ENCODE measurements at places on chromosomes 3 and 15. TPM values are rescaled to one million over a fixed set of nuclear protein-coding genes. Genes with fewer than 3 reads are reported as not detected.

DNA sequence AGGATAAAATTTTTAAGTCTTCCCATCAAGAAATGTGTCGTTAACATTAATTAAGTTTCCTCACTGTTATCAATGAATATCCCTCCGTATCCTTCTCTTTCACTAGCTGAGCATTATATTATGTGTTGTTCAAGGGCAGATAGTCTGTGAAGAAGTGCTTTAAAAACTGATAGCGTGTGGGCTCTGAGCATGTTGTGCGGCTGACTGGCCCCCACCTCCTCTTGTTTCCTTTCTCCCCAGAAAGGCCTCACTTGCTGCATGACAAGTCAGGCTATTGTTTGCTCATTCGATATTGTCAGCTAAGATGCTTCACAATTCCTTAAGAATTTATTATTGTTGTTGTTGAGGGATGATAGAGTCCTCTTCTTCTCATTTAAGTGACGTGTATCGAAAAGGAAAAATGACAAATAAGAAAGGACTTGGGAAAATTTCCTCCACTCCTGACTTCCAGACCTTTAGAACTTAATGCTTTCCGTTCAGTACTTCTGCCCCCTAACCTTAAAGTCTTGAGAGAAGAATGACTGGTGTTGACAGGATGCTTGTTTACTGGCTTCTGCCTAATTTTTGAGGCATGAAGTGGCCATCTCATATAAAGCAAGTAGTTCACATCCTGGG lies 298.3 kb downstream of the LPP start:
- no peak for DNase-seq

DNA sequence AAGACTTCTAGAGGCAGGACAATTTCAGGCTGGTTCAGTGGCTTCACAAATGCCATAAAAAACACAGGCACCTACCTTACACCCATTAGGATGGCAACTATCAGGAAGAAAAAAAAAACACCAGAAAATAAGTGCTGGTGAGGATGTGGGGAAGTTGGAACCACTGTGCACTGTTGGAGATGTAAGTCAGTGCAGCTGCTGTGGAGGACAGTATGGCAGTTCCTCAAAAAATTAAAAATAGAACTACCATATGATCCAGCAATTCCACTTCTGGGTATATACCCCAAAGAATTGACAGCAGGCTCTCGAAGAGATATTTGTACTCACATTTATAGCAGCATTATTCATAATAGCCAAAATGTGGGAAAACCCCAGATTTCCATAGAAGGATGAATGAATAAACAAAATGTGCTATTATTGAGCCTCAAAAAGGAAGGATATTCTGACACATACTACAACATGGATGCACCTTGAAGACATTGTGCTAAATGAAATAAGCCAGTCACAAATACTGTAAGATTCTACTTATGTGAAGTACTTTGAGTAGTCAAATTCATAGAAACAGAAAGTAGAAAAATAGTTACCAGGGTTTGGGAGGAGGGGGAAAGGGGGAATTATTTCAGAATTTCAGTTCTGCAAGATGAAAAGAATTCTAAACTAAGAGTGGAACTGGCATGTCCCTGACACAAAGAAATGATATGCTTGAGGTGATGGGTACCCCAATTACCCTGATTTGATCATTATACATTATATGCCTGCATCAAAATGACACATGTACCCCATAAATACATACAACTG lies 40.9 kb downstream of the NR1D2 start:
- no peak for DNase-seq

DNA sequence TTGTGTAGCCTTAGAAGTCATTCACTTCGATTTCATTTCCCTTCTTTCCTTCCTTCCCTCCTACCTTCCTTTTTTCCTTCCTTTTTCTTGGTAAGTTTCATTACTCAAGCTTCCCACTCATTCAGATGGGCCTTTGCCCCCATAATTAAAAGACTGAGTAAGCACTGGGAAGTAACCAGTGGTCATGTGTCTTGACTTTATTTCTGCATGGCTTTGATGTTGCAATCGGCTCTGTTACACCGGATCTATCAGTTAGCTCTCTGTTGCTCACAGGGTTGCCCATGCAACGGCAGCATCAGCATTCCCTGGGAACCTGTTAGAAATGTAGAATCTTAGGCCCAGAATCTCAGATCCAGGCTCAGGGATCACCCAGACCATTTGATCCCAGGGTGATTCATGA lies 25.6 kb upstream of the LARS2 start:
- no peak for DNase-seq

GRCh38 chr3:138400651-138401070 lies 33.8 kb upstream of the ESYT3 start:
- no peak for DNase-seq

GRCh38 chr15:50071551-50072258 lies 47.3 kb downstream of the ATP8B4 start:
- no peak for DNase-seq

GRCh38 chr3:4739289-4740236 lies 239.7 kb upstream of the BHLHE40 start:
- DNase-seq: no peak

- no peak for DNase-seq
Observed at GRCh38 chr3:189195302-189195701, 23.5 kb downstream of the TPRG1 start.

GRCh38 chr15:57696146-57696545 lies 10.4 kb upstream of the POLR2M start:
- no peak for DNase-seq

DNA sequence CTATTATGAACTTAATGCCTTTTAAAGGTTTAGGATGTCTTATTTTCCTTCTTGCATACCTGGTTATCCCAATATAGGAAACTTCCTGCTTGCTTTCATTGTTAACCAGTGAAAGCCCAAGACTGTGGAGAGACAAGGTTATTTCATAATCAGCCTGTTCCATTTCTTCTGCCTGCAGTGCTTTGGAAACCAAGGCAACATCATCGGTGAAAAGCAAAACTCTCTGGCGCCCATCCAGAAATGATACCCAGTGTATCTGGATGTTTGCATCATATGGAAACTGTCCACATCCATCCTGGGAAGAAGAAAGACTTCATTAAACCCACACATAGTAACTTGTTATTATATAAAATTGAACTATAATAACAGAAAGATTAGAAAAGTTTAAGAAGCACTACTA lies 170.1 kb downstream of the VPS13C start:
- DNase-seq: no peak

- DNase-seq: no peak
Observed at GRCh38 chr3:167978486-167978885, 117.2 kb downstream of the GOLIM4 start.

- DNase-seq: peak; percentile 25
Observed at GRCh38 chr3:132432639-132433038, 15.3 kb downstream of the DNAJC13 start.

DNA sequence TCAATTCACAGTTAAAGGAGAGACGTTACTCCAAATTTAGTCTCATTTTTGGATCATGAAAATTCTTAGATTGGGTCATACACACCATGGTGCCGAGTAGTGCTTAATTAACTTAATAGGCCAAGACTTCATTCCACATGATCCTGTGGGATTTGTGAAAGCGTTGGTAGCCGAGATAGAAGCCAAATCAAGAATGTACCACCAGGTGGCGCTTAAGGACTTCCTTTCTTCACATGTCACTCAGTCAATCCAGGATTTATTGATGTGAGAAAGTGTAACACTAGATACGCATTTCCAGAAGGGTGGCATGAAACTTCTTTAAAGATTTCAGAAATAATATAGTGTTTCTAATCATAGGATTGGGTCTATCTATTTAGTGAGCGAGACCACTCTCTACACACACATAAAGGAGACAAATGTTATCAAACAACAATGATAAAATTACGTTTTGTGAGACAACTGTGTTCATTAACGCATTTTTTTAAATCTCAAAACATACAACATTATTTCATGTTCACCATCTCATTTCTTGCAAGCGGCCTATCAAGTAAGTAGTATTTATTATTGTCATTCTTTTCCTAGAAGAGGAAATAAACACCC lies 436.1 kb downstream of the CHL1 start:
- DNase-seq: no peak

GRCh38 chr15:27328608-27329007 lies 357.6 kb downstream of the GABRG3 start:
- DNase-seq: no peak

DNA sequence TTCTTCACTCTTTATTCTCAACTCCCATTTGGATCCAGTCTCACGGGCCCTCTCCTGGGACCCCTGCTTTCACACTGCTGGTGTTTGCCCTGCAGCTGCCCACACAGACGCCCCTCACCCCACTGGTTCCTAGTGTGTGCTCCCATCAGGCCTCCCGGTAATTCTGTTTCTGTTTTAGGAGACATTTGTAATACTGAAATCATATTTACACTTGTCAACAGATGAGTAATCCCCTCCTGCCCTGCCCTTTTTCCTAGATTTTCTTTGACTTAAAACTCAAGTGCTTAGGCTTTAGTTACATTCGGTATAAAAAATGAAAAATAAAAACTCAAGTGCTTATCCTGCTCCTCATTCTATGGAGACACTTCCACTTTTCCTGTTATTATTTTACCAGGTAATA lies 18.4 kb upstream of the ABTB1 start:
- no peak for DNase-seq

DNA sequence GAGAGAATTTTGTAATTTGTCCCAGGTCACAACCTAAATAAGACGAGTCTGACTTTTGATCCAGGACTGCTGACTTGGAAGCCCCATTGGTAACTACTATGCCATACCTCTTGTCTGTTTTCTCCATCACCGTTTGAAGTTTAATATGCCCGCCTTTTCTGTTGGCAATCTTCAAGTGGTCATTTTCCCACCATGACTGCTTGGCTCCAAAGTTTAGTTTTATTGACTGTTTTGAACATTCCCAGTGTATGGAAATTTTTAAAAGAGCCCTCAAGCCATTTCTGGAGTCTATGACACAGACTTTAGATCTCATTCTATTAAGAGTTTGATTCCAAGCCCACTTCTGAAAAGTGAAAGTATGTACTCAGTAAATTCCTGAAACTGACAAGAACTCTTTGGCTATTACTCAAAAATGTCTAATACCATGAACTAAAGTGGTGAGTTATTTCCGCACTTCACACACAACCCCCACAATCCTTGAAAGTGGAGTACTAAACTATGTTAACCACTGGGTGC lies 136.7 kb upstream of the ADAMTS9 start:
- DNase-seq: no peak

DNA sequence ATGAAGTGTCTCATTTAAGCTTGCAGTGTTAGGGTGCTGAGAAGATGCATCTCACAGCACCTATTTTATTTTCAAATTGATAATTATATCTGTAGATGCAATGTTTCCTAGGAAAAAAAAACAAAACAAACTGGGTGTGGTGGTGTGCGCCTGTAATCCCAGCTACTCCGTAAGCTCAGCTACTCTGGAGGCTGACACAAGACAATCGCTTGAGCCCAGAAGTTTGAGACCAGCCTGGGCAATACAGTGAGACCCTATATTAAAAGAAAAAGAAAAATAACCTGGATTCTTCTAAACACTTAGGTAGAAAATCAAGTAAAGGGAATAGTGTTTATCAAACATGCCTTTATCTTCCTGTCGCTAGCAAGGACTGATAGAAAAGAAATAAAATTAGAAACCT lies 1.9 kb downstream of the MINDY2 start:
- no peak for DNase-seq

DNA sequence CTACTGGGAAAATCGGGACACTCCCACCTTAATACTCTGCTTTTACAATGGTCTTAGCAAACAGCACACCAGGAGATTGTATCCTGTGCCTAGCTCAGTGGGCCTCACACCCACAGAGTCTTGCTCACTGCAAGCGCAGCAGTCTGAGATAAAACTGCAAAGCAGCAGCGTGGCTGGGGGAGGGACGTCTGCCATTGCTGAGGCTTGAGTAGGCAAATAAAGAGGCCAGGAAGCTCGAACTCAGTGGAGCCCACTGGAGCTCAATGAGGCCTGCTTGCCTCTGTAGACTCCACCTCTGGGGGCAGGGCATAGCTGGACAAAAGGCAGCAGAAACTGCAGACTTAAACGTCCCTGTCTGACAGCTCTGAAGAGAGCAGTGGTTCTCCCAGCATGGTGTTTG lies 1169.1 kb upstream of the EPHA6 start:
- no peak for DNase-seq

- no peak for DNase-seq
Observed at GRCh38 chr15:47412136-47412535, 305.2 kb upstream of the SEMA6D start.

DNA sequence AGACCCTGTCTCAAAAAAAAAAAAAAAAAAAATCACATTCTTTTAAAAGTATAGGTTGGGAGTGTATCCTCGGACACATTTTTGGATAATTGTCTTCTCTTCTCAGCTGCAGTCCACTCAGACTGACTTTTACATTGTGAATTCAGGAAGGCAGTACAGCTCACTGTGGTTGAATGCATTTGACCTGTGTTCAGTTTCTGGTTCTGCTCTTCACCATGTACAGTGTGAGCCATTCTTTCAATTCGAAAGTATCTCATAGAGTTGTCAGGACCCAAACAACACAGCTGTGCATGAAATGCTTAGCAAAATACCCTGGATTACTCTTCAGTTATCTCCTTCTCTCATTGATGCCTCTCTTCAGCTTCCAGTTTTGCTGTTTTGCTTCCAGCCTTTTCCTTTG lies 5.0 kb downstream of the CMTM8 start:
- DNase-seq: no peak

DNA sequence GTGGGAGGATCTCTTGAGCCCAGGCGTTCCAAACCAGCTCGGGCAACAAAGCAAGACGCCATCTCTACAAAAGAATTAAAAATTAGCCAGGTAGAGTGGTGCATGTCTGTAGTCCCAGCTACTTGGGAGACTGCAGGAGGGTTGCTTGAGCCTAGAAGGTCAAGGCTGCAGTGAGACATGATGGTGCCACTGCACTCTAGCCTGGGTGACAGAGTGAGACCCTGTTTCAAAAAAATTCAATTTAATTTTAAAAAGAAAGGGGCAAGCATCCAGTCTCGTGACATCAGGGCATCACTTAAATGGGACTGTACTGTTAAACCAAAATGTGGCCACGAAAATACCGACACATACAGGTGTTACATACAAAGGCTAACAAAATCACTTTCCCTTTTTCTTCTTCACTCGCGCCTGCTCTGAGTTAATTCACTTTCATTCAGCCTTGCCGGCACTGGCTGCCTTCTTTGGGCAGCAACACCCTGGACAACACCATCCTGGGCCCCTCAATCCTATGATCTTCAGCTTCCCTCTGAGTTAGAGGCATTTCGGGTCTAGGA lies 121.7 kb downstream of the LIPC start:
- DNase-seq: no peak

GRCh38 chr15:59587085-59587826 lies 24.3 kb upstream of the GCNT3 start:
- no peak for DNase-seq

- no peak for DNase-seq
Observed at GRCh38 chr3:125261031-125261430, 48.5 kb upstream of the SLC12A8 start.

The DUOXA1 gene
- 0.44 TPM for total RNA-seq

The DAPK2 gene
- total RNA-seq: 1.3 TPM

The COX17 gene
- 26.3 TPM for total RNA-seq

The SNTN gene
- not detected for total RNA-seq

The TMEM207 gene
- not detected for total RNA-seq

The HHATL gene
- not detected for total RNA-seq

The TGFBR2 gene
- total RNA-seq: 205 TPM

The C3orf49 gene
- total RNA-seq: not detected

The ZMYND10 gene
- 1.8 TPM for total RNA-seq

The LRRC57 gene
- total RNA-seq: 25.8 TPM

The RBP2 gene
- total RNA-seq: not detected

The GHSR gene
- not detected for total RNA-seq

The CCNB2 gene
- not detected for total RNA-seq

The LSAMP gene
- not detected for total RNA-seq

The GOLGA6A gene
- 0.42 TPM for total RNA-seq
